ENCODE measurements at places on chromosomes 6 and 20. TPM values are rescaled to one million over a fixed set of nuclear protein-coding genes. Genes with fewer than 3 reads are reported as not detected.

Gene FRK
- polyA plus RNA-seq, result 2.4 TPM

Gene GPLD1
- polyA plus RNA-seq, result 2.2 TPM

- no peak for DNase-seq
These were observed 91.0 kb downstream of the HIVEP1 start for GRCh38 chr6:12103158-12103557.

Gene MDC1
- 38.7 TPM for polyA plus RNA-seq
